T-cell (primary cell): ENCODE measurements at places on chromosomes 13 and 19.

DNA sequence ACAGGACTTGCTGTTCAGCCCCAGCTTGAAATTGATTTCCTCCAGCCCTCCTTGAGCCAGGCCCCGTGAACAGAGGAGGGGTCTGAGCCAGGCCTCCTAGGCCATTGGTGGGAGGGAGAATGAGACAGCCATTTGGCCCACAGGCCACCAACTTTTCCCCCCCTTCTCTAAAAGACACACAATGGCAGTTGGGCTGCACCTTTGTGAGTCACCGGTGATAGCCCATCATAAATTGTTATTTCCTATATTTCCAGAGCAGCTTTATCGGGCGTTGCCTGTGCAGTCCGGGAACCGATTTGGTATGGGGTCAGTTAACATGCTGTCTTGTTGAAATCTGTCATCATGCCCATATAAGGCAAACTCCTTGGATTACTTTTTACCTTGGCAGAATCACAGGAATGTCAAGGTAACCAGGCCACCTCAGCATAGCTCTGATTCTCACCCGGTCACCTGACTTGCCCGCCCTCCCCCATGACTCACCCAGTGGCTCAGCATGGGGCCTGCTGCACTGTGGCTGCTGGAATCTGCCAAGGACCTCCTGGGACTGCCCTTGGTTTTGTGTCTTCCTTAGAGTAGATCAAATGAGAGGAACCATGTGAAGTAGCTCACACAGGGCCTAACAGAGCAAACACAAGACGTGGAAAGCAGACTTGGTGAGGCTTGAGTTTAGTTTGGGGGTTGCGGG, 36.1 kb downstream of the ACTN4 start:
- peak; percentile 24 for DNase-seq

DNA sequence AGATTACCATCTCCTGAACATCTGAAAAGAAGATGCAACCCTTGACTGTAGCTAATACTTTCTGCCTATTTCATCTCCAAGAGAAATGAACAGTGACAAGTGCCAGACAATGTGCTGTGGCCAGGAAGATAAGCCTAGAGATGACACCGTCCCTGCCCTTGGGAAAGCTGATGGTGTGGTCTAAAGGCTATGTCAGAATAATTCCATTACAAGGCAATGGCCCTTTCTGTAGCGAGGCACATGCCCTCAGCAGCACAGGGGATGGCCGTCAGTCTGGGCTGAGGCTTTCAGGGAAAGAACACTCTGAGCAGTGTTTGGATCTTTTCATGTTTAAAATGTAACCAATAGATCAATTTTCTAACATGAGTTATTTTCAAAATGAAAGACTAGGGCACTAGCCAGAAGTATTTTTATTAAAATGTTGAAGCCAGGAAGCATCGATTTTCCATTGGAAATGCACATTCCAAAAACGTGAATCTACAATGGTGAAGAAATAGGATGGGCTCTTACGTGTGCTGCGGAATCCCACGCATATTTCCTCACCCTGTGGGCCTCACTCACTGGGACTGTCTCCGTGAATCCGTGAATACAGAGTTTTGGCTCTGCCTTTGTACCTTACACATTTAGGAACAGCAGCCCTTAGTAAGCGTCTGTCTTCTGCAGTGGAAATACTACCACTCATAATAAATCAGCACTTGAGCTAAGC, 22.0 kb downstream of the COL4A1 start:
- no peak for DNase-seq

DNA sequence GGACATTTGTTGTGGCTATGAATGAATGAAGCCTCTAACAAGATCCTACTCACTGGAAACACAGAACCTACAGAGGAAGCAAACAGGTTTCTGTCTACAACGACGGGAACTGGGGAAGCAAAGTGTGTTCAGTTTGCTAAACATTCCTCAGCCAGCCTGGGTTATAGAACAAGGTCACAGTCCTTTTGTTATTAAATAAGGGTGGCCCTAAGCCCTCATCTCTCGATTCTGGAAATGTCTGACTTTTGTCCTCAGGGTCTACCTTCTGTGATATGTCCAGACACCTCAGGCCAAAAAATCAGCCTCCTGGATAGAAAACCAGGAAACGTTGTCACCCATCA, 64.6 kb upstream of the ARHGEF7 start:
- DNase-seq: no peak

DNA sequence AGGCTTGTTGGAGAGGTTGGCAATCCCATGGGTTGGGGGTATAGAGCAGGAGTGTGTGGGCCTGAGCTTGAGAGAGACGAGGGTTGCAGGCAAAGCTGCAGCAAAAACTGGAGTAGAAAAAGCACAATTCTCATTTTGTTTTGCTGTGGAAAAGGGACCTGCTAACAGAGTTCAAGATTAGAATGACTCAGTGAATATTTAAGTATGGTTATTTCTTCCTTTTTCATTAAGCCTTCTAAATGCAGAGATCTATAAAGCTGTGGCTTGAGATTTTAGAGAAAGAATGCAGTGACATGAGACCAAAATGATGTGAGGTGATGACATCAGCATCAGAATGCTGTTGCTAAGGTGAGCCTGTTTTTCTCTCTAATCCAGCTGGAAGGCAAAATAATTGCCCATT, 10.8 kb upstream of the MBNL2 start:
- no peak for DNase-seq

- no peak for DNase-seq
These were observed 978 bp downstream of the ERICH4 start for GRCh38 chr19:41443813-41444455.

DNA sequence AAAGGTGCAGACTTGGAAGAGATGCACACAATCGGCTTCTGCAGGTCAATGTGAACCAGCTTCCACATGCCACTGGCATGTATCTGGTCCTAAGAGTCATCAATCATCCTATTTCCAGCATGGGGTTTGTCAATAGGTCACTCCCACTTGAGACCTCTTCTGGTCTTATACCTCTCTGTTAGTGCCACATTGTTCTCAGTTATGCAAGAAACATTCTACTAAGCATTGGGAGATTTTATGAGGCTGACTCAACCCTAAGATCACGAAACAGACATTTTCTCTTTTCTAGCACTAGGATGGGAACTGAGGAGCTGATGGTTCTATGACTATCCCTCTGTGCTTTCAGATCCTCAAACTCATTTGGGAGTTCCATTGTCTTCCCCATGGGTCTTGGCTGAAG, 581.5 kb upstream of the KLF12 start:
- no peak for DNase-seq

DNA sequence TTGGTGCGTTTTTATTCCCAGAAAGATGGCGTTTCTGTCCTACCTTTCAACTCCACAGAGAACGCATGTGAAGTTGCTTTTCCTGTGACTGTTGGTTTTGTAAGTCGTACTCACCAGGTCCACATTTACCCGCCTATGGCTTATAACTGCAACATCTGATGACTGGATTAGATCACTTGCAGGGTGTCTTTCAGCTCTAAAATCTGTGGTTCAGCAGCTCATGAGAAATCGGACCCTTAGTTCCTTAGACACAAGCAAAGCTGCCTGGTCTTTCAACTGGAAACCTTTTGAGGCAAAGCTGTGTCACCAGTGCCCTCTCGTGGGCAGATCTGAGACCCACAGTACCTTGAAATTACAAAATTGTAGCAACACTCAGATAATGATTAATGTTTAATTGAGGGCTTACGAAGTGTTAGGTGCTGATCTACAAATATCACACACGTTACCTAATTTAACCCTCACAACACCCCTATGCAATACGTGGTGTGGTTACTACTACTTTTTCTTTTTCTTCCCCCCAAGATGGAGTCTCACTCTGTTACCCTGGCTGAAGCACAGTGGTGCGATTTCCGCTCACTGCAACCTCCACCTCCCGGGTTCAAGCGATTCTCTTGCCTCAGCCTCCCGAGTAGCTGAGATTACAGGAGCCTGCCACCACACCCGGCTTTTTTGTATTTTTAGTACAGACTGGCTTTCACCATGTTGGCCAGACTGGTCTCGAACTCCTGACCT, 65.4 kb downstream of the RUBCNL start:
- DNase-seq: peak; percentile 69

GRCh38 chr13:99285432-99286182, 21.6 kb downstream of the GPR183 start:
- DNase-seq: no peak

DNA sequence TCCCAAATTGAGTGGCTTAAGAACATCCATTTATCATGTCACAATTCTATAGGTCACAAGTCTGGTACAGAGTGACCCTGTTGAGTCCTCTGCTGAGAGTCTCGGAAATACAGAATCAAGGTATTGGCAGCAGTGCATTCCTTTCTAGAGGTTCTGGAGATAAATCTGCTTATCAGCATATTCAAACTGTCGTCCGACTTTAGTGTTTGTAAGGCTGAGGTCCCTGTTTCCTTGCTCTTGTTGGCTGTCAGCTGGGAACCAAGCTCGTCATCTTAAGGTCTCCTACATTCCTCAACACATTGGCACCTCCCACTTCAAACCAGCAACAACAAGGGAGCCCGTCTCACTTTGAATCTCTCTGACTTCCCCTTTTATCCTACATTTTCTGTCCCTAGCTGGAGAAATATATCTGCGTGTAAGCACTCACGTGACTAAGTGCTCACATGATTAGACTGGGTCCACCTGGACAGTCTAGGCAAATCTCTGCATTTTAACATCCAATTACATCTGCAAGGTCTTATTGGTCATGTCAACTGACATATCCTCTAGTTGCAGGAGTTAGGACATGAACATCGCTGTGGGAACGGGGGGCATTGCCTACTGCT, 886.8 kb downstream of the PCDH9 start:
- no peak for DNase-seq

DNA sequence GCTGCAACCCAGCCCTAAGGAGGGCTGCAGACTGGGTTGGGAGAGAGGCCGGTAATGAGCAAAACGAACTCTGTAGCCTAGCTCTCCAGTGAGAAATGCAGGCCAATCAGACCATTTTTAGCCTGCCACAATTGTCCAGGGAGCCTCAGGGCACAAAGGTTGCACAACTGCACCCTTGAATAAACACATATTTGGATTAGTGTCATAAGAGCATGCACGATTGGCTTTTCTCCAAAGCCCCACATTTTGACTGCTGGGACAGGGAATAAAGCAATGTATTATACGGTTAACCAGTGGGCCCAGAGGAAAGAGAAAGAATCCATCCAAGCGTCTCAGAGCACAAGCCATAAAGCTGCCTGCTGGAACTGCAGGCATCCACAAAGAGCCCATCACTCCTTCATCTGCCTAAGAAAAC, 729.4 kb upstream of the SGCG start:
- DNase-seq: no peak

- no peak for DNase-seq
These were observed 74.2 kb upstream of the RFC3 start for GRCh38 chr13:33743438-33744368.

- DNase-seq: no peak
These were observed 16.2 kb downstream of the EGLN2 start for GRCh38 chr19:40815223-40815622.

GRCh38 chr13:20197361-20197834, 4.7 kb upstream of the GJB2 start:
- no peak for DNase-seq

DNA sequence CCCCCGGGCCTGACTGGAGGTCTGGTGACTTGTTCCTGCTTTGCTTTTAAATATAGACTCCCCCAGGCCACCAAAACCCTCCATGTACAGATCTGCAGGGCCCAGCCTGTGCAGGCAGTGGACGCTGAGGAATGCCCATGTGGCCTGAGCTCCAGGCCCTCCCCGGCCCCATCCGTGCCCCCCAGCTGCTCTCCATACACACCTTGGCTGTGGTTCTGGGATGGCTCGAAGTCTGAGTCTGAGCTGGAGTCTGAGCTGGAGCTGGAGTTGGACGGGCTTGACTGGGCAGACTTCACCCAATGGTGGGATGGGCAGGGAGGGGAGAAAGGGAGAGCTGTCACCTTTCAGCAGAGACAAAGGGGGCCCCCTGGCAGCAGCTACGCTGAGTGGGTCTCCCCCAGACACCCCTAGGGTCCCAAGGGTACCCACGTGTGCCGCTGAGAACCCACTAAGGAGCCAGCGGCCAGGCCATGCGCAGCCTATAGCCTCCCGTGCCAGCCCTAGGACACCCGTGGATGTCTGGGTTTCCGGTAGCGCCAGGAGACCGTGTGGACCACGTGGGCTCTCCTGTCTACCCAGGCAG, 61.9 kb downstream of the MLLT1 start:
- DNase-seq: no peak

DNA sequence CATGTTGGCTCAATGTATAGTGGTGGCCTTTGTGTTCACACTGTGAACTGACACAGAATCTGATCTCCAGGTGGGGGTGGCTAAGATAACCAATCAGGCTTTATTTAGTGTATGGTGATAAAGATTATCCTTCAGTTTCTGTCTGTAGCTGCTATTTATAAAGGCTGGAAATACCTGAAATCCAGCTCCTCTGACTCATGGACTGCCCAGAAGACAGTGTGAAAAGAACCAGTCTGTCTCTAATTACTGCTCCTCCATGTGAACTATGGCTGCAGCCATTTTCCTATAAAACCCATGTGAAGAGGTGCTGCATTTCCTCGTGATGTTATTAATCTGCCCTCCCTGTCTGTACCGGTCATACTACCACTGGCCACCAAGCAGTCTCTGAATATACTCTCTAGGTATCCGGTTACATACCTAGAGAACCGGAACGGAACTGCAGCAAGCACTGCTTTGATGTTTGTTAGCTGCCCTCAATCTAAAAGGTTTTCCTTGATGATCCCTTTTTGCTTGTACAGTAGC, 238.0 kb downstream of the LHFPL6 start:
- no peak for DNase-seq

- DNase-seq: no peak
These were observed 45.3 kb downstream of the UFM1 start for GRCh38 chr13:38394777-38395496.

DNA sequence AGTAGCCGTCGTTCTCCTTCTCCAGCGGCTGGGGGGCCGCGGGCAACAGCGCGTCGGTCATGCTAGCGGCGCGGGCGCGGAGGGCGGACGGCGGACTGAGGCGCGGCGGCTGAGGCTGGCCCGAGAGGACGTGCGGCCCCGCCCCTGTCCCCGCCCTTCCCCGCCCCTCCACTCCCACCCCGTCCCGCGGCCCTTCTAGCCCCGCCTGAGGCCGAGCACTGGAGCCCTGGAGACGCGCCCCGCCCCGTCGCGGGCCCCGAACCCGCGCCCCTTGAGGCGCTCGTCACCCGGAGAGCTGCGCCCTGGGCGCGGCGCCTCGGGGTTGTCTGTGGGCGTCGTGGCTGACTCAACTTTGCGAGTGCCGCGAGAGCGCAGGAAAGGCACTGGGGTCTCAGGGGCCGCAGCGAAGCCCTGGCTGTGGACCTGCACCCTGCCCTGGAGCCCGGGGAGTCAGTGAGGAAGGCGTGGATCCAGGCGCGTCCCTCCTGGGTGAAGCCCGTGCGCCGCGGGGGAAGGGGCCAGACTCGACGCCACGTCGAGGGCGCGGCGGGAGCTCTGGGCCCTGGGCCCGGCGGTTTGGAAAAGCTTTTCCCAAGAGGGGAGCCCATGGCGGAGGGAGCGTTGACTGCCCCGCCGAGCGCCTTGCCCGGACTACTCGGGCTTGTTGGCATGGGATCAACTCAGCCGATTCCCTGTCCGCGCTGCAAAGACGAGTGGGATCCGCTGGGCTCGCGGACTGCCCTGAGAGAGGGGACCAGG, at the start of gene RHPN2:
TSS of gene RHPN2 (minus strand) at position 97 of the 759 bp plus-strand sequence. CDS start at position 61, 36 bp downstream.
- no peak for DNase-seq

DNA sequence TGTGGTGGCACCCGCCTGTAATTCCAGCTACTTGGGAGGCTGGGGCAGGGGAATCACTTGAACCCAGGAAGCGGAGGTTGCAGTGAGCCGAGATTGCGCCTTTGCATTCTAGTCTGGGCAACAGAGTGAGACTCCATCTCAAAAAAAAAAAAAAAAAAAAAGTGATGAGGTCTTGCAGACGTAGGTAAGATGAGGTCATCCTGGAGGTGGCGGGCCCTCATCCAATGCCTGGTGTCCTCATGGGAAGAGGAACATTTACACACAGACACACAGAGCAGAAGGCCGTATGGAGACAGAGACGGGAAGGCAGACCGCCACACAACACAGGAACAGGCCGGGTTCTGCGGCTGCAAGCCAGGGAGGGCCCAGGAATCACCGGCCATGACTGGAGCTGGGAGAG, 4.4 kb downstream of the CACTIN start:
- DNase-seq: no peak
